ENCODE measurements at places on chromosomes 7 and 10.

DNA sequence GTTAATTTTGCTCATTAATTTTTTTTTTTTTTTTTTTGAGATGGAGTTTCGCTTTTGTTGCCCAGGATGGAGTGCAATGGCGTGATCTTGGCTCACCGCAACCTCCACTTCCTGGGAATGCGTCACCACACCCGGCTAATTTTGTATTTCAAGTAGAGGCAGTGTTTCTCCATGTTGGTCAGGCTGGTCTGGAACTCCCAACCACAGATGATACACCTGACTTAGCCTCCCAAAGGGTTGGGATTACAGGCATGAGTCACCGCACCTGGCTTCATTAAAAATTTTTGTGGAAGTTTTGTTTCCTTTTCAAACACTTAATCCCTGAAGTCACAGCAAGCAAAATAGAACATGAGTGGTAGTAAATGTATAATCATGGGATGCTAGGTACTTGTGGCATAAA, 857.2 kb upstream of the PHF14 start:
- DNase-seq: no peak

DNA sequence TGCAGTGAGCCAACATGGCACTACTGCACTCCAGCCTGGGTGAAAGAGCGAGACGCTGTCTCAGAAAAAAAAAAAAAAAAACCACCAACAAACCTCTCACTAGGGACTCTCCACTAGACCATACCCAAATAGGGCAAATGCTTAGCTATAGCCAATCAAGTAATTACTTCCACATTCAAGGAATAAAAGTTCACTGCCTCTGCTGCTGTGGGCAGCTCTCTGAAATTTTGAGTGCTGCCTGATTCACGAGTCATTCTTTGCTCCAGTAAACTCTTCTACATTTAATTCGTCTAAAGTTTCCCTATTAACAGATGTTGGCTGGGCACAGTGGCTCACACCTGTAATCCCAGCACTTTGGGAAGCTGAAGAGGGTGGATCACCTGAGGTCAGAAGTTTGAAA, 4.7 kb upstream of the NRBF2 start:
- DNase-seq: no peak

DNA sequence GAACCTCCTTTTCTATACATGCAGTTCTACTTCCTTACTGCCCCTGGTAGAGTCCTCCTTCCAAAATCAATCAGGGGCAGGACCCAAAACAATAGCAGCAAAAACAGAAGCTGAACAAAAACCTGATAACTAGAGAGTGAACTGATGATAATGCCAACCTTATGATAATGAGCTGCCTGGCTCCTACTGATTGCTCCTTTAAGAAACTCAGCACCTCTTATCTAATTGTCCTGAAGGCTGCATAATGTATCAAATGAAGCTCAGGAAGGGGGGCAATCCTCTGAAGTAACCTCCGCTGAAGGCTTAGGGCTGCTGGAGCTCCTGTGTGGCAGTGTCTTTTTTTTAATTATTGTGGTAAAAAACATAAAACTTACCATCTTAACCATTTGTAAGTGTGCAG, 257.0 kb downstream of the PHTF2 start:
- no peak for DNase-seq

- no peak for DNase-seq
Observed at GRCh38 chr7:98213888-98214810, 2.9 kb downstream of the BHLHA15 start.

DNA sequence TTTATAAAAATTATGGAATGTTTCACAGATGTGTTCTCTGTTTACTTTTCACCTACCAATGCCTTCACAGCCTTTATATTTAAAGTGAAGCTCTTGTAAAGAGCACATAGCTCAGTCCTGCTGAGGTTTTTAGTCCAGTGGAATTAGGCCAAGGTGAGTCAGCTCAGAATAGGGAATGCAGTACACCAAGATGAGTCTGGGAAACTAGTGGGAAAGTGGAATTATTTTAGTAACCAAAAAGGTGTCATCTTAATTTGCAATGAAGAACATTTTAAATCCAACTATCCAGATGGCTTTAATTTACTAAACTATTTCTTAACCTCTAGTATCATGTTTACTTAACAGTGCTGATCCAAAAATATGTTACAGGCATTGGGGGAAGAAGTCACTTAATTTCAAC, 236.3 kb upstream of the CTBP2 start:
- DNase-seq: peak; percentile 55

- no peak for DNase-seq
Observed at GRCh38 chr10:10164848-10165247, 852.8 kb upstream of the CELF2 start.

- no peak for DNase-seq
Observed at GRCh38 chr10:7027913-7028808, 382.7 kb downstream of the SFMBT2 start.

DNA sequence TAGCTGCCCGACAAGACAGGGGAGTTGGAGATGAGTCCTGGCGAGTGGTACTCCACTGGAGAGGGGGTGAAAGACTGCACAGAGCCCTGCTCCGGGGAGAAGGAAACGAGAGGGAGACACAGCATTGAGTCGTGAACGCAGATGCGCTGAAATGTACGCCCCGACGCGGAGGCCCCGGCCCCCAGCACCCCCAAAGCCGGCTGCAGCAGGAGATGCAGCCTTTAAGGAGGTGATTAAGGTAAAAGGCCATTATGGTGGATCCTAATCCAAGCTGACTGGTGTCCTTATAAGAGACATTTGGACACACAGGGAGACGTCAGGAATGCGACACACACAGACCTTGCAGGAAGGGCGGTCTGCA, 166.3 kb upstream of the IMMP2L start:
- no peak for DNase-seq

- no peak for DNase-seq
Observed at GRCh38 chr7:93228302-93228701, 2.0 kb upstream of the HEPACAM2 start.

- no peak for DNase-seq
Observed at GRCh38 chr7:157585113-157585861, 248.5 kb downstream of the DNAJB6 start.

GRCh38 chr7:83672157-83672556, 23.2 kb upstream of the SEMA3E start:
- DNase-seq: no peak

GRCh38 chr10:63657761-63658160, 136.6 kb downstream of the REEP3 start:
- no peak for DNase-seq

DNA sequence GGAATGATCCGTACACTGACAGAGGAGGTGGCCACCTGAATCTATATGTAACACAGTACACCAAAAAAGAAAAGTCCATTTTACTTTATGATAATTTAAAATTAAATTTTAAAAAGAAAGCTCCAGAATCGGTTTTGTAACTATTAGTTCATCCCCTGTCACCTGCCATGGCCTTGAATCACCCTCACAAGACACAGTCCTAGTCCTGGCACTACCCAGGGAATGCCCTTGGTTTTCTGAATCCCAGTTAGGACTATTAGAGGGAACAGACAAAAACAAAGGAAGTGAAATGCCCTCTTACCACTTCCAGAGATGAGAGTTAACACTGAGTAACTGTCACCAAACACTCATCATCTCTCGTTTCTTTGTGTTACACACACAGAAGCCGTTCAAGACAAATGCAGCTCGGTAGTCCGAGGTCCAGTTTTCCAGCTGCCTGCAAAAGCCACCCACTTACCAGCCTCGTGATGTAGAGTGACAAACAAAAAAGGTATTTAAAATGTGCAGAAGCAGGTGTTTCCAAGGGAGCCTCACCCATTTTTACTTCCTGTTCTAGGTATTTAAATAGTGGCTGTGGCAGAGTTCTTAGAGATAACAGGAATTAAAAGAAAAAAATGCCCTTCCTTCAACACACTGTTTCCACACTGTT, 6.1 kb downstream of the PTPRN2 start:
- no peak for DNase-seq

DNA sequence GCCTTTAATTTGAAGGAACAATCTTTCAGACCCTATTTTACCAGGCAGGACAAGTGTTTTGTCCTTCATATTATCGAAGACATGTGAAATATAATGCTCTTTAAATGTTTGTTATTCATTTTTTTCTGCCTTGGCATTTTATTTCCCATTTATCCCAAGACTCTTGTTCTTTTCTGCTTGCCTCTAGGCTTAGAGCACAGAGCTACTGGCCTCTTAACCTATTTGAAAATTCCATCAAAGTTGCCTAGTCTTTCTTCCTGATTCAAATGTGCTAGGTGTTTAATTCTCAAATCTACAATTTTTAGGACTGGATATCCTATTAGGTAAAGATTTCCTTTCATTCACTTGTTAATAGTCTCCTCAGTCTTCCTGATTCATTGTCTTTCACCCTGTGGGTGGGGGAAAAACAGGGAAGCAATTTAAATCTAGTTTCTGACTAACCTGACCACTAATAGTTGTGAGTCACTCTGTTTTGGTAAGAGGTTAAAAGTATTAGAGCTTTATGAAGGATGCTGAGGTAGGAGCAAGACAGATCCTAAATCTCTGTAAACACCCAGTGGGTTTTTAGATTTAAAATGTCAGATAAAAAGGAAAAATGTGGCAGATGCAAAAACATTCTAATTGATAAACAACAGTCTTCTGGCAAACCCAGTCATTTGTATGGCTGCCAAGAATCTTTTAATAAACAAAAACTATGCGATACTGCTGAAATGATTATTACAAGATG, 1.5 kb downstream of the LIPK start:
- DNase-seq: peak; percentile 58

GRCh38 chr7:55369427-55370400, 4.6 kb downstream of the LANCL2 start:
- DNase-seq: peak; percentile 81

- no peak for DNase-seq
Observed at GRCh38 chr7:15159261-15159660, 256.7 kb upstream of the DGKB start.

- no peak for DNase-seq
Observed at GRCh38 chr10:24536636-24537035, 187.1 kb downstream of the ARHGAP21 start.

DNA sequence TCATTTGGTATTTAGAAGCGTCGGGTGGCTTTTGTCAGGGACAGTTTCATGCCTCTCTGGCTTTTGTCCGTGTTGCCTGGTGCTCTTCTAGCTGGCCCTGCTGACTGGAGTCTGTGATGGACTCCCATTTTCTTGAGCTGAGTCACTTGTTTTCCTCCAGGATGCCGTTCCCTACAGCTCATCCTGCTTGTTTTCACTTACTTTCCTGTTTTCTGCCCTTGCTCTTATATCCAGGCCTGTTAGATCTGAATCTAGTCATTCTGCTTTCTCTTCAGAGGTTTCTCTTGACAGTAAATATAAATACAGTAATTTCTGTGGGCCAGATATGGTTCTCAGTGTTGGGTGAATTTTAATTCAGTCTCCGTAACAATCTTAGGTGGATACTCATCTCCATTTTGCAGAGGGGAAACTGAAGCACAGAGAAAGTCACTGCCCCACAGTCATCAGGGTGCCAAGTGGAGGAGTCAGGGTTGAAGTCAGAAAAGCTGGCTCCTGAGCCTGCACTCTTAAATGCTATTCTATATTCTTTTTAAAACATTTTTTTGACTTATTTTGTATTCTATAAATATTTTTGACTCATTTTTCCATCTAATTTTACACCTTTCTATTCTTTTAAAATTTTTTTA, 85.4 kb downstream of the CCNY start:
- DNase-seq: peak; percentile 72

GRCh38 chr7:116862951-116863670, 724 bp downstream of the CAPZA2 start:
- no peak for DNase-seq
